ENCODE measurements at places on chromosomes 6 and 20.
A peak's percentile ranks its signal among the peaks of the same experiment; 100 is the strongest.

DNA sequence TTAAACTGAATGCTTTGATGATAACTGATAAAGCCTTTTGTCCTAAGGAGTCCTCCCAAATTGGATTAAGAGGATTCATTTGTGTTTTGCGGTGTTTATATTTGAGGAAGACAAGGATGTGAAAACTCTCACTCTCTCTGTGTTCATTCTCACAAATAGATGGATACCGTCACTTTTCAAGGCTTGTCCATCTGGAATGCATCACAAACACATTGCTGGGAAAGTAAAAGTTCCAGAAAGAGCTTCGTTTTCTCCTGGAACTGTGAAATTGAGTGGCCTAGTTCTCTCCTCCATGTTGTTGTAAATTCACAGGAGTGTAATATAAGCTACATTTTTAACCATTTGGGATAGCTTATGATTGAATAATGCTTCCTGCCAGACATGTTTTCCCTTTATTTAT, 581.6 kb upstream of the FLRT3 start:
- DNase-seq, result peak; percentile 59

DNA sequence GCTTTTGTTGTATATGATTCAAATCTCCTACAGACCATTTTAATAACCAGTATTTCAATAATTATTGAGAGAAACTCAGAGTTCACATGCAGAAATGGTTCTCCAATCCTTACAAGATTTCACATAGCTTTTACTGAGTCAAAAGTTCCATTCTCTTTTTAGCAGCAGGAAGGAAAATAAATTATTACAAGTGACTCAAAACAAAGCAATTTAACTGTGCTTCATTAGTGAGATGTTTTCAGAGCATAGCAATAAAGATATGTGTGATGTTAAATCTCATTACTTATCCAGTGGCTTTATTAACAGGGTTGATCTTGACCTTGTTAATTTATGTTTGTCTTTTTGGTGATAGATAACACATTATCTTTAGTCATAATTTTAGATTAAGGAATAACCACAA, 22.0 kb downstream of the KIF13A start:
- DNase-seq, result no peak

- DNase-seq, result no peak
These were observed 16.3 kb upstream of the FAM8A1 start for GRCh38 chr6:17583811-17584210.

DNA sequence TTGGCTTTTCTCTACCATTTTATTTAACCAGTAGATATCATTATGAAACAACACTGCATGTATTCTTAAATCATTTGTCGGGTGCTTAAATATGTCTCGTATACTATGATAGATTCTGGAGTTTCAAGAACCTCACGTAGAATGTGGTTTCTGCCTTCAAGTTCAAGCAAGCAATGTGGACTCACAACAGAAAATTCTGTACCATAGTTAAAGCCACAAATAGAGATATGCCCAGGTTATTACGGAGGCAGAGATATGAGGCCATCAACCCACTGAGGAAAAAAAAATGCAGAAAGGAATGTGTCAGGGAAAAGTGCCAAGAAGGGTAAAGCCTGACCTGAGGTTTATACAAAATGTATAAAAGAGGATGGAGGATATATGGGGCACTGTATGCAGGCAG, 109.9 kb downstream of the GFRAL start:
- DNase-seq, result no peak
